Left ventricle myocardium inferior (tissue), 1 donor: ENCODE measurements at places on chromosomes 4 and X. TPM values are rescaled to one million over a fixed set of nuclear protein-coding genes. Genes with fewer than 3 reads are reported as not detected.

PSMD10 gene
- 20.3 TPM for total RNA-seq

TMA16 gene
- total RNA-seq, result 7.1 TPM

DNASE1L1 gene
- total RNA-seq, result 56.3 TPM

ARMCX5 gene
- total RNA-seq, result 4.0 TPM

UGT2B11 gene
- not detected for total RNA-seq

CXCL1 gene
- total RNA-seq, result 0.55 TPM

NSUN7 gene
- total RNA-seq, result 0.91 TPM

ADAMTS3 gene
- total RNA-seq, result 0.60 TPM

MTMR8 gene
- 0.44 TPM for total RNA-seq

OPRPN gene
- total RNA-seq, result not detected

HTT gene
- 20.0 TPM for total RNA-seq

SLC4A4 gene
- total RNA-seq, result 29.8 TPM

MCTS1 gene
- 32.6 TPM for total RNA-seq

SATL1 gene
- total RNA-seq, result not detected

BTK gene
- 1.3 TPM for total RNA-seq

AMOT gene
- 6.1 TPM for total RNA-seq

TMSB15A gene
- total RNA-seq, result not detected

TLR6 gene
- total RNA-seq, result 0.71 TPM

SPANXN3 gene
- not detected for total RNA-seq

PLAC1 gene
- not detected for total RNA-seq

NDP gene
- total RNA-seq, result not detected
